ENCODE measurements at places on chromosomes 3 and 15.

- ATAC-seq, result peak; percentile 83
Measured at GRCh38 chr3:24494618-24495325, at the start of gene THRB. Gene THRB (minus strand): TSS chr3:24494850.

DNA sequence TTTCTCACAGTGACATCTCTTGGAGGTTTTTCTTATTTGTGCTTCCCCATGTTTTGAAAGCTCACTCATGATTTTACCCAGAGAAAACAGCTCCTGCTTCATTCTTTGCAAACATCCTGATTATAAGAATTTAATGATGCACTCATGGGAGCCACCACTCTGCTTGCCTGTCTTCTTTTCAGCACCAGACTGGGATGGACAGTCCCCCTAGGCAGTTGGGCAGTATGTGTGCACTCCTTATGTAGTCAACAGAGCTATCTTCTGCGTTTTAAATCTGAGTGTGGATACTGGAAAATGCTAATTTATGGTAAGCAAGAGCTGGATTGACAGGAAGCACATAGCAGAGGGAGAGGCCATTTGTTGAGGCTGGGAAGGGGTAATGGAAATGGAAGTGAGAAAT lies 276.1 kb downstream of the AGBL1 start:
- peak; percentile 45 for ATAC-seq

DNA sequence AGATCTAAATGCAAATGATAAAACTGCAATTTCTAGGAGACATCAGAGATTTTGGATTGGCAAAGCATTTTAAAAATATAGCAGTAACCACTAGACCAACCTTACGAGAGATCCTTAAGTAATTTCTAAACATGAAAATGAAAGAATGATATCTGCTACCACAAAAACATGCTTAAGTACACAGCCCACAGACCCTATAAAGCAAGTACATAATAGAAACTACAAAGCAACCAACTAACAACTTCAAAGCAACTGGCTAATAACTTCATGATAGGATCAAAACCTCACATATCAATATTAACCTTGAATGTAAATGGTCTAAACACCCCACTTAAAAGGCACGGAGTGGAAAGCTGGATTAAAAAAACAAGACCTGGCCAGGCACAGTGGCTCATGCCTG lies 209.9 kb upstream of the SOX14 start:
- ATAC-seq, result no peak

DNA sequence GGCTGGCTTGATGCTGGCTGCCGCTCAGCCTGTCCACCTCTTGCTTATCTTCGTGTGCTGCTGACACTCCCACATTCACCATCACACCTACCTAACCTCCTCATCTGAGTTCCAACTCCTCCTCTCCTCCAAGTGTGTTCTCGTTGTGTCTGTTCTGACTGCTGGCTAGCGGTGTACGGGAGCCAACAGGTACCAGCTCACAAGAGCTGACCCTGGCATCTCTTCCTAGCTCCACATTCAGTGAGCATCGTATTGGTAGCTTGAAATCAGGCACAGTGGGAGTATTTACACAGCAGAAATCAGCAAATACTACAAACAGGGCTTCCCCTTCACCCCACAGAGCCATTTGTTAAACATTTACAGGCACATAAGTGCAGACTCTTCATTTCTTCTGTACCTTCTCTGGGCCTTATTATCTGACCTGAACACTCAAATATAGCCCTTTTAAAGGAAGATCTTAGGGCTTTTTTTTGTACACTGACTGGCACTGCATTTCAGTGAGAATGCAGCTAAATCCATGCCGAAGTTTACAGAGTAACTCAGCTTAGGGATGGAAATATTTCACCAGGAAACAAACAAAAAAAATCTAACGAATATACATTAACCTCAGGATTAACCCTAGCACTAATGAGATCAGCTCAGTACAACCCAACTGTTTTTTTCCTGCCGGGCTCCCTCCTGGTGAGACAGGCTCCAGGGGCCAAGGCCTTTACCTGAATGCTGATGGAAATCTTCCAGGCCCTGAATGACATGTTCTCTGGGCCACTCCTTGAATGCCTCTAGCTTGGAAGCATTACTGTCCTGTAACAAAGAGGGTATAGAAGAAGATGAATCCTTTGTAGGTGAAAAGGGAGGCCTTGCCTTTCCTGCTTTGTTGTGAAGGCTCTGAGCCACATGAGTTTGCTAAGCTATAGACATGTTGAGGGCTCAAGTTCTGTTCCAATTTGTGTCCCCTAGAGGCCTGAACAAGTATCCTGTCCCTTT lies 150.5 kb upstream of the LPP start:
- peak; percentile 46 for ATAC-seq

- ATAC-seq, result no peak
Measured at GRCh38 chr3:99999536-99999935, 114.8 kb downstream of the FILIP1L start.

DNA sequence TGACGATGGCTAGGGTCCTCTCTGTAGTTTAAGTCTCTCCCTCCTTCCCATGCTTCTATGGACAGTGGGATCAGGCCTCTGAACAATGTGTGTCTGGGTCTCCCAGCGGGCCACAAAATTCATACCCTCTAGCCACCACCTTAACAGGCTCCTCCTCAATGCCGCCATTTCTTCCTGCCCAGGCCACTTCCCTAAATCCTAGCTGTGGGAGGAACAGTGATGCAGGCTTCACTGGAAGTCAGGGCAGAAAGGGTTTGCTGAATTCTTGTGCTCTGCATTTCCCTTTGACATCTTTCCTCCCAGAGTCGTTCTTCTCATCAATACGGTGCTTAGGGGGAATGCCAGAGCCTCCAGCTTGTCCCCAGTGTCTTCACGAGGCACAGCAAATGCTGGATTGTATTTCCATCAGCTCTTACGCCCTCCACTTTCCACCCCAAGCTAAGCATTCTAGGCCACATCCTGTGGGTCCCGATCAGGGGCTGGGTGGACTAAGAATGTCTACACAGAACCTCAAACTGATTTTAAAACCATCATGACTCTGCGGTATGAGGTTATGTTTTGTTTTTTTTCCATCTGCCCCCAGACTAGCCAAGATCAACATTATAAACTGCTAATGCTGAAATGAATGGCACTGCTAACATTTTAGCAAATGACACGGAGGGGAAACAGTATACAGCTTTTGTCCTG lies 11.9 kb upstream of the LDHAL6B start:
- no peak for ATAC-seq

DNA sequence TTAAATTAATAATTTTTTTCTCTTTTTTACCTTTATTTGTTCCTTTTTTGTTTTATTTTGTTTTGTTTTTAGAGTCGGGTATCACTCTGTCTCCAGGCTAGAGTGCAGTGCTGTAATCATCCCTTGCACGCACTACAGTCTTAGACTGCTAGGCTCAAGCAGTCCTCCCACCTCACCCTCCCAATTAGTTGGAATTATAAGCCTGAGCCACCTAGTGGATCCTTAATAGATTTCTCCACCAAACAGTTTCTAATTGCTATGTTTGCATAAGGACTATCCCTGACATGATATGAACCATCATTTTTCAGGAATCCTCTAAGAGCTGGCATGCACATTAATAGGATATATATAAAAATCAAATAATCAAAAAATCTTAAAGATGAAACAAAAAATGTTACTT lies 993.2 kb downstream of the OTOL1 start:
- no peak for ATAC-seq

GRCh38 chr3:38636464-38636863 lies 13.0 kb downstream of the SCN5A start:
- ATAC-seq, result no peak

- ATAC-seq, result no peak
Measured at GRCh38 chr3:128328546-128329458, 137.9 kb downstream of the DNAJB8 start.

DNA sequence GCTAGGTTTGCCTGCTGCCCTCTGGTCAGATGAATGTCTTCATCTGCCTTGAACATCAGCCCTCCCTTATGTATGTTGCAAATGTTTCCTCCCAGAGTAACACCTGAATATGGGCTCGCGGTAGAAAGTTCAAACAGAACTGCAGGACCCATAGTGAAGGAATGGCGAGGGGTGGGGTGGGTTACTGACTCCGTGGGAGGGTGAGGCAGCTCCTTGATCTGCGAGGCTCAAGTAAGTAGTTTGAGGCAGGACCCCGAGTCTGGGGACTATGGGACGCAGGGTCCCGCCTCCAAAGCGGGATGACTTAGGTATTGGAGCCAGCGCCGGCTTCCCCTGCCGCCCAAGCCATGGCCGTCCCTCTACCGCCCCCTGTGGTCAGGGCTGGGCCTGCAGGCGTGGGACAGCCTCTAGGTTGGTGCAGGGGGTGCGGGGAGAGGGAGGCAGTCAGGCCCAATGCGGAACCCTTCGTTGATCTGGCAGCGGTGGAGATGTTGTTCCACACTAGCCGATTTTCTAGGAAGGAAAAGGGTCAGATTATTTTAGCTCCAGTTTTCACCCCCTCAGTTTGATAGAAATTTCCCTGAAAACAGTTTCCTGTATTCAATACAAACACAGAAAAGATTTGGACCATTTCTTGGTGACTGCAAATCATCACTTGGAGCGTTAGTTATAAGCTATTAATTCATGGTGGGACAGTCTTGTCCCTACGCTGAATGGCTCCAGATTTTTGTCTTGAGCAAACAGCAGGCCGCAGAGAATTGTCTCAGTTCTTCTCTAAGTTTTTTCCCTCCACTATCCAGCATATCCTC lies 72.3 kb downstream of the CORO2B start:
- ATAC-seq, result peak; percentile 52

DNA sequence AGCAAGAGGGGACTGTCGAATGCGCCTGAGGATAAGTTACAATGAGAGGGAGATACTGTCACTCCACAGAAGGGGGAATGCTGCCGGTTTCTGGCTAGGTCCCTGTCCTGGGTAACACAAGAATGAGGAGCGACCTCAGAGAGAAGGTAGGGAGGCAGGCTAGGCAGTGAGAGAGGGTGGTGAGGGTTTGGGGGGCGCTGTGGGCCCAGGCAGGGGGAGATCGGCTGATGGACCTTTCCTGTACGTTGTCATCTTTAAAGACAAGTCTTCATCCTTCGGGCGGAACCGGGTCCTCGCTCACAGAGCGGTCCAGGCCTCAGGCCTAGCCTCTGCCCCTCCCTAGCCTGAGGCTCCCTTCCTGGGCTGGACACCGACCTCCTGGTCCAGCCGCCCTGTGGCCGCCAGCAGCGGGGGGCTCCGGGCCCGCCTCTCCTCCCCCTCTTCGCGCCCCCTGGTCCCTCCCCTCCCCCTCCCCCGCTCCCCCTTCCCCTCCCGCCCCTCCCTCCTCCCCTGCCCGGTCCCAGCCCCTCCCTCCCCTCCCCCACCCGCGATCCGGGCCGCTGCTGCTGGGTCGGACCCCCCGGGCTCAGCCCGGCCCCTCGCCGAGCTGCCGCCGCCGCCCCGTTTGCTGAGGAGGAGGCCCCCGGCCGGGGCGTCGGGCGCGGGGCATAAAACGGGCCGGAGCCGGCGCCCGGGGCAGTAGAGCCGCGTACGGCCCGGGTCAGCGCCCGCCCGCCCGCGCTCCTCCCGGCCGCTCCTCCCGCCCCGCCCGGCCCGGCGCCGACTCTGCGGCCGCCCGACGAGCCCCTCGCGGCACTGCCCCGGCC lies at the start of gene CHRD:
Gene CHRD, plus strand, starts transcription at position 697 of the 827 bp plus-strand sequence. CDS start 265 bp downstream, outside the sequence.
- ATAC-seq, result no peak

- no peak for ATAC-seq
Measured at GRCh38 chr15:34943711-34944110, 25.8 kb downstream of the AQR start.

DNA sequence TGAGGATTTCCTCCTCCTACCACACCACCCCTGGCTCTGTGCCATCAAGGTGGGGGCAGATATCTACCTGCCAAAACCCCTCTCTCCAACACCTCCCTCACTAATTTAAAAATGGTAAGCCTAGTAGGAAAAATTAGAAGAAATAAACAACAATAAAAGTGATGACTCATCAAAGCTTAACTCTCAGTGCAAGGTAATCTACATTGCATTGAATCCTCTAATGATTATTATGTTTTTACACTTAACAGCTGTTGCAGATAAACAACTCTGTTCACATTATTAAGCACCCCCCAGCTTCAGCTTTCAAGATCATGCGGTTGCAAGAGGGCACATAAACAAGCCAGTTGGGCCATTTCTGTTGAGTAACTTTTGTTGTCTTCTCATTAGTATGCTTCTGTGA lies 396.1 kb upstream of the ATP11B start:
- no peak for ATAC-seq

DNA sequence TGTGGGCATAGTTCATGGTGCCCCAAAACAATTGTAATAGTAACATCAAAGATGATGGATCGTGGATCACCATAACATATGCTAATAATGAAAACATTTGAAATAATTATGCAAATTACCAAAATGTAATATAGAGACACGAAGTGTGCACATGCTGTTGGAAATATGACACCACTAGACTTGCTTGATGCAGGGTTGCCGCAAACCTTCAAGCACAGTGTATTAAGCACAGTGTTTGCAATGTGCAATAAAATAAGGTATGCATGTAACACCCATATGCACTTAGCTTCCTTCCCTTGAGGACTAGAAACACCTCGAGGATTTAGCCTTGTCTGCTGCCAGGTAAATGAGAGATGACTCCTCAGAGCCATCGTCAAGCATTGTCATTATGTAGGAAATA lies 10.9 kb upstream of the GJD2 start:
- no peak for ATAC-seq

GRCh38 chr3:145760036-145760435 lies 400.9 kb downstream of the PLOD2 start:
- ATAC-seq, result no peak

DNA sequence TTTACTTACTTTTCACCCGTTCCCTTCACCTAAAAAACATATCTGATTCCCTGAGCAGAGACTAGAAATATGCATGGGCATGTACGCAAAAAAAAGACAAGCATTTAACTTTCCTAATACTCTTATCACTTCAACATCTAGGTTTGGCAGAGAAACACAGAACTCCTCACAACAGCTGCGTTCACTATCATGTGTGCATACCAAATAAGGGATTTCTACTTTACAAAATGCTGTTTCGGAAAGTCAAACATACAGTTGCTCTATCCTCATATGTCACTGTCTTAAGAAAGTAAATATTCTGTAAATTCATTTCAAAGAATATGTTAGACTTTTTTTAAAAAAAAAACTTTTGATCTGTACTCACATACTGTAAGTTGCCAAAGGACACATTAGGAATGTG lies 65.1 kb upstream of the CBLB start:
- no peak for ATAC-seq

- ATAC-seq, result no peak
Measured at GRCh38 chr15:100334456-100334855, 7.3 kb downstream of the ADAMTS17 start.

DNA sequence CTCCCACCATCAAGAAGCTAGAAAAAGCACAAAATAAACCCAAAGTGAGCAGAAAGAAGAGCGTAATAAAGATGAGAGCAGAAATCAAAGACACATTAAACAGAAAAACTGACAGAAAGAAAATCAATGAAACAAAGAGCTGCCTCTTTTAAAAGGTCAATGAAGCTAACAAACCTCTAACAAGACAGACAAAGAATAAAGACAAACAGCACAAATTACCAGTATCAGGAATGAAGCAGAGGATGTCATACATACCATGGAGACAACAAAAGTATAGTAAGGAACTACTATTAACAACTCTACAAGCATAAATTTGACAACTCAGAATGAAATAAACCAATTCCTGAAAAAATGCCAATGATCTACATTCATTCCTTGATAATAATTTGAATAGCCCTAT lies 15.0 kb downstream of the C3orf70 start:
- no peak for ATAC-seq

Data from esophagus mucosa (tissue), 1 donor.